ENCODE measurements at places on chromosomes 4 and X. TPM values are rescaled to one million over a fixed set of nuclear protein-coding genes. Genes with fewer than 3 reads are reported as not detected.

The MAGEE2 gene
- total RNA-seq, result not detected

The PNMA3 gene
- not detected for total RNA-seq

DNA sequence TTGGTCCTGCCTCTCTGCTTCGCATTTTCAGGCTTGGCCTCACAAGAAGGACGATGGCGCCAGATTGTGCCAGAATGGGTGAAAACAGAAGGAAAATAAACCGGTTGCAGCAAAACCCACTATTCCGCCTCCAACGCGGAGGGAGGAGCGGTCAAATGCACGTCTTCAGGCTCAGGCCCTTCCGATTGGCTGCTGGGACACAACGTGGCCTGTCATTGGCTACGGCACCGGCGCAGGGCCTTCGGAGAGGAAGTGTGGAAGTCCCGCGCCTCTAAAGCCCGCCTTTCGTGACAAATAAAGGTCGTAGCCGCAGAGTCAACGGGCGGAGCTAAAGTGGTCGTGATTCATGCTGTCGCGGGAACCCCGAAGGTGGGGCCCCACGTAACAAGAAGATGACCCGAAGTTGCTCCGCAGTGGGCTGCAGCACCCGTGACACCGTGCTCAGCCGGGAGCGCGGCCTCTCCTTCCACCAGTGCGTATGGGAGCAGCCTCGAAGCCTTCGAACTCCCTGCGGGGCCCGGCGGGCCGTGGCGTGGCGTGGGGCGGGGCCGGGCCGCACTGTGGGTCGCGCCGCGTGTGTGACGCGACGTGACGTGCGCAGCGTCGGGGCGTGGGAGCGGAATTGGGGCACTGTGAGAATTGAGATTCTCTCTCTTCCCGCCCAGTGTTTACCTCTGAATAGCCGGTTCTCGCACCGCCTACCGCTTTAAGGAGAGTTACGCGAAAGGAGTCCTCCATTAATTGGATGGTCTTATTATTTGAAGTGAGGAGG lies at the start of gene THAP9:
THAP9 (plus strand) TSS at position 325 of the 772 bp plus-strand sequence; CDS start at position 393, 68 bp downstream.
- peak; percentile 98 for DNase-seq

DNA sequence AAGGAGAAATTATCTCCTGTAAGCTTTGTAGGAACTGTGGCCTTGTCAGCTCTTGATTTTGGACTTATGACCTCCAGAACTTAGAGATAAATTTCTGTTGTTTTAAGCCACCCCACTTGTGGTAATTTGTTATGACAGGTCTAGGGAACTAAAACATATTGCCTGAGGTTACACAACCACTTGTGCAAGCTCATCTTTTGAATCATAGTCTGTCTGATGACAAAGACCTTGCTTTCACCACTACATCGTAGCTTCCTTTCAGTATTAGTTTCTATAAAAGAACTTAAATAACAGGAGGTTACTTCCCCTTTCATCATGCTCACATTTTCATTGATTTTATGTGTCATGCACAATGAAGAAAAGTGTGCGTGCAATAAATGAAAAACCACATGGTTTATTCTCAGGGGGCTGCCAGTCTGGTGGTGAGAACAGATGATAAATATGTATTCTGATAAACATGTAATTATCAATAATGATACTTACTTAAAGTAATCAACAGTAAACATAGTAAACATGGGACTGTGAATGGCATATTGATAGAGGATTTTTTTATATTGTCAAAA lies 690.0 kb upstream of the HS3ST1 start:
- no peak for DNase-seq

DNA sequence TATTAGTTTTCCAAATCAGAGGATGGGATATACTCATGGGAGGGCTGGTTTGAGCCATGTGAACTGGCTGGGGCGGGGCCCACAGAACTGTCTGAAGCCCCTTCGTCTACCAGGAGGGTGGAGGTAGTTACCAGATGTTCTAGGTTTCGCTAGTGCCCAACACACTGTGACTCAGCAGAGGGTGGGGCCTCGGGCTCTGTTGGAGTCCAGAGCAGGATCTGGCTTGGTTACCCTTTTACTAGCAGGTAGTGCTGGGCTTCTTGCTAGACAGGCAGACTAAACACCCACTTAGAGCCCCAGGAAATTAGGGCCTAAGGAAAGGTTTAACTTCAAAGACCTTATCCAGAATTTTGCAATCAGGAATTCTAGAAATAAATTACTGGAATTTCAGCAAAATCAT lies 56.2 kb upstream of the CHRDL1 start:
- DNase-seq, result peak; percentile 33

DNA sequence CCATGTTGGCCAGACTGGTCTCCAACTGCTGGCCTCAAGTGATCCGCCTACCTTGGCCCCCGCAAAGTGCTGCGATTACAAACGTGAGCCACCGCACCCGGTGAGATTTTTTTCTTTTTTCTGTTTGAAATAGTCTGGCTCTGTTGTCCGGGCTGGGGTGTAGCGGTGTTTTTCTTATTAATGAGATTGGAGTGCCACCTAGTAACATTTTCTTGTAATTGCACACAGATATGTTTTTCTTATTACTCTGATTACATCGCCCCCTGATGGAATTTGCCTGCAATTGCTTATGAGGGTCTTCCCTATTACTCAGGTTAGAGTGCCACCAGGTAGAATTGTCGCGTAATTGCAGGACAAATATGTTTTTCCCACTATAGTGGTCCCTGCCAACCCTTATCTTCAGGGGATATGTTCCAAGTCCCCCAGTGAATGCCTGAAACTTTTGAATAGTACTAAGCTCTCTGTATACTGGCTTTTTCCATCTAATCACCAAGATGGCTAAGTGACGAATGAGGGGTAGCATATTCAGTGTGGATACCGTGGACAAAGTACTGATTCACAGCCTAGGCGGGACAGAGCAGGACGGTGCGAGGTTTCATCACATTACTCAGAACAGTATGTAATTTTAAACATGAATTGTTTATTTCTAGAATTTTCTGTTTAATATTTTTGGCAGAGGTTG lies 8.6 kb upstream of the PDHA1 start:
- DNase-seq, result no peak

The HAND2 gene
- total RNA-seq, result 22.9 TPM

GRCh38 chrX:2664502-2664901 lies 26.6 kb upstream of the CD99 start:
- peak; percentile 59 for DNase-seq

DNA sequence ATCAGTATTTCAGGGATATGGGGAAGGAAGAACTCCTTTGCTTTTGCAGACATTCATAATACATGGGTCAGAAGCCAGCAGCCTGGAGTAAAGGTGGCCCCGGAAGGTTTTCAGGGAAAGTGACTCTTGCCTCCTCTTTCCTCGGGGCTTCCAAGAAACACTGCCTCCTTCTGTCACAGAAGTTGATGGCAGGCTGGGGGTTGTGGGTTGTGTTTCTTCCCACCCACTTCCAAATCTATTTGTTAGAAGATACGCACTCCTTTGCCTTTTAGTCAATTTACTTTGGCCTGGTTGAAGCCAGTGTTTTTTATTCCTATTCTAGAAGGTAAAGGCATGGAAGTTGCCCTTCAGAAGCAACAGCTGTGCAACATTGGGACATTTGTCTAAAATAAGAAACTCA lies 19.7 kb downstream of the KIT start:
- DNase-seq, result no peak
